CD4-positive, alpha-beta T cell treated with Interleukin-17A for 1 hour (primary cell): ENCODE measurements at places on chromosomes 11 and 22.

DNA sequence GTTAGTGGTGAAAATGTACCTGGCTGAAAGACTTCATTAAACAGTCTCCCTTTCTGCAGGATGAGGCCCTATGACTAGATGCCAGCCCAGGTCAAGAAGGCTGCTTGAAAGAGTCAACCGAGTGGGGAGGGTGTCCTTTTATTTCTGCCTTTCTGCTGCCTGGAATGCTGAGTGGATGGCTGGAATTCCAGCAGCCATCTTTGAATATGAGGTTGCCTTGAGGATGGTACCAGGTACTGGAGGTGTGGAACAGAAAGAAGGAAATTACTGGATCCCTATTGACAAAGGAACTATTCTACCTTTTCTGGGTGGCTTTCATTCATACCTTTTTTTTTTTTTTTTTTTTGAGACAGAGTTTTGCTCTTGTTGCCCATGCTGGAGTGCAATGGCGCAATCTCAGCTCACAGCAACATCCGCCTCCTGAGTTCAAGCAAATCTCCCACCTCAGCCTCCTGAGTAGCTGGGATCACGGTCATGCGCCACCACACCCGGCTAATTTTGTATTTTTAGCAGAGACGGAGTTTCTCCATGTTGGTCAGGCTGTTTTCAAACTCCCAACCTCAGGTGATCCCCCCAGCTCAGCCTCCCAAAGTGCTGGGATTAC is 107.3 kb downstream of the RPS6KA4 start:
- no peak for DNase-seq

- DNase-seq = peak; percentile 60
Observed at GRCh38 chr11:6703247-6704063, 20.3 kb upstream of the MRPL17 start.

DNA sequence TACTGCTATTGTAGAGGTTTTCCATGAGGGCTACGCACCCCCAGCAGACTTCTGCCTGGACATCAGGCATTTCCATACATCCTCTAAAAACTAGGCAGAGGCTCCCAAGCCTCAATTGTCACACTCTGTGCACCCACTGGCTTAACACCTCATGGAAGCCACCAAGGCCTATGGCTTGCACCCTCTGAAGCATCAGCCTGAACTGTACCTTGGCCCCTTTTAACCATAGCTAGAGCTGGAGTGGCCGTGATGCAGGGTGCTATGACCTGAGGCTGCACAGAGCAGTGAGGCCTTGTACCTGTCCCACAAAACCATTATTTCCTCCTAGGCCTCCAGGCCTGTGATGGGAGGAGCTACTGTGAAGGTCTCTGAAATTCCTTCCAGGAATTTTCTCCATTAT is 33.9 kb downstream of the AAMDC start:
- no peak for DNase-seq

GRCh38 chr11:2316169-2316962 is 14.6 kb downstream of the TSPAN32 start:
- DNase-seq = no peak

DNA sequence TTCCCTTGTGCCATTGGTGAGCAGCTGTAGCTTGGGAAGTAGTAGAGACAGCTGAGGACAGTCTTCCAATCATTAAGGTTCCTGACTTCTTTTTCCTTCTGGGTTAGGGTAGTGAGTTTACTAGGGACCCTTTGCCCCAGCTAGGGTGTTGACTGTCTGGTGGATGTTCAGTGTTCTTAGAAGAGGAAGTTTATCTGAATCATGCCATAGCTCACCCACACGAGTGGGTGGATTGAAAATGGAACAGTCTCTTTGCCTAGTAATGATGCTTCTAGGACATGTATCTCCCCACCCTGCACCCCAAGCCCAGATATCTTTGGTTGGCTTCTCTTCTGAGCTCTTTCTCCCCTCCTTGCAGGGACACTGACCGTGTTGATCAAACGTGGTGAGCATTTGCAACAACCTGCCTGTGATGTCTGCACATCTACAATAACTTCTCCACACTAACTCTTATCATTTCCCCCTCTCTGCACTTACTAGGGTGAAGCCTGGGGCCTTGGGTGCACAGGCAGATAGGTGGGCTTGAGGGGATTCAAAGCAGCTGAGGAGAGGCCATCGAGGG is 57.1 kb upstream of the HORMAD2 start:
- DNase-seq = no peak

DNA sequence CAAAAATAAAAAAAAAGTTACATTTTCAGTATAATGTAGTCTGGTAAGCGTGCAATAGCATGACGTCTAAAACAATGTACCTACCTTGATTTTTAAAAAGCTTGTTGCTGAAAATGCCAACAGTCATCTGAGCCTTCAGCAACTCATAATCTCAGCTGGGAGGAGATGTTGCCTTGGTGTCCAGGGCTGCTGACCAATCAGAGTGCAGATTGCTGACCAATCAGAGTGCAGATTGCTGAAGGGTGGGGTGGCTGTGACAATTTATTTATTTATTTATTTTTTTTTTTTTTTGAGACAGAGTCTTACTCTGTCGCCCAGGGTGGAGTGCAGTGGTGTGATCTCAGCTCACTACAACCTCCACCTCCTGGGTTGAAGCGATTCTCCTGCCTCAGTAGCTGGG is 17.8 kb downstream of the ZBED4 start:
- no peak for DNase-seq

DNA sequence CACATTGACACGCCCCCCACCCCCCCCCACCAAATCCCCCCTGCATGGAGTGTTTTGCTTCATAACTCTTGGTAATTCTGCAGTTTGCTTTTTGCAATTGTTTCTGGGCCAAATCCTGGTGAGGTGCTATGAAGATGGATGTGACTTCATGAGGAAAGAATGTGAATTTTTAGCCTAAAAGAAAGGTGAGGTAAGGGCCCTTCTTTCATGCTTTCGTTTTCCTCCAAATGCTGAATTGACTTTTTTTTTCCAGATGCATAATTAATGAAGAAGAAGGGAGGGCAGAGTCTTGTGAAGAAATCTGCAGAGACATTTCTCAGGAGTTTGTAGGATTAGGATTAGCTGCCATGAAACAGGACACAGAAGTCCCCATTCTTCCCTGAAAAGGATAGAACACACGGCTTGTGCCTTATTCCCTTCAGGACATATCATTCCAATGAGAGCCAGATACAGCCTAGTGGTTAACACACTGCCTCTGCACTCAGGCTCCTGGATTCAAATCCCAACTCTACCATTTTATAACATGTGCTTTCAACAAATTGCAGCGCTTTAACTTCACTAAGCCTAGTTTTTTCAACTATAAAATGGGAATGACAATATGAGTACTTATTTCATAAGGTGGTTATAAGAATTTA is 19.6 kb upstream of the TBCEL start:
- DNase-seq = no peak

- DNase-seq = peak; percentile 81
Observed at GRCh38 chr22:38981992-38982927, at the start of gene APOBEC3B. Gene APOBEC3B, plus strand, starts transcription at chr22:38982347. Its CDS starts 107 bp downstream, at chr22:38982454.

DNA sequence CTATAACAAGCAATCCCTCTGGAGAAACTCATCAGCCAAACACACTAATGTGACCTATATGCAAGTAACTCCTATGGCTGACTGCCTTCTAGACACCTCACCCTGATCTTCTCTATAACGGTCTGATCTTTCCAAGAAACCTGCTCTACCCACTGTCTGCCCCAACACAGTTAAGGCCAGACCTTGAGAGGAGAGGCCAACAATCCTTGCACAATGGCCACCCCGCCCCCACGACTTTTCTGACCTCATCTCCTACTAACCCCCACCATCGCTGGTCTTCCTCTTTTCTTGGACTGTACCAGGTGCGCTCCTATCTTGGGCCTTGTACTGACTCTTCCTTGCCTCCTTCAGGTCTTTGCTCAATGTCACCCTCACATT is 12.5 kb downstream of the HIRA start:
- peak; percentile 13 for DNase-seq

GRCh38 chr11:7418061-7418460 is 67.2 kb upstream of the OLFML1 start:
- no peak for DNase-seq

DNA sequence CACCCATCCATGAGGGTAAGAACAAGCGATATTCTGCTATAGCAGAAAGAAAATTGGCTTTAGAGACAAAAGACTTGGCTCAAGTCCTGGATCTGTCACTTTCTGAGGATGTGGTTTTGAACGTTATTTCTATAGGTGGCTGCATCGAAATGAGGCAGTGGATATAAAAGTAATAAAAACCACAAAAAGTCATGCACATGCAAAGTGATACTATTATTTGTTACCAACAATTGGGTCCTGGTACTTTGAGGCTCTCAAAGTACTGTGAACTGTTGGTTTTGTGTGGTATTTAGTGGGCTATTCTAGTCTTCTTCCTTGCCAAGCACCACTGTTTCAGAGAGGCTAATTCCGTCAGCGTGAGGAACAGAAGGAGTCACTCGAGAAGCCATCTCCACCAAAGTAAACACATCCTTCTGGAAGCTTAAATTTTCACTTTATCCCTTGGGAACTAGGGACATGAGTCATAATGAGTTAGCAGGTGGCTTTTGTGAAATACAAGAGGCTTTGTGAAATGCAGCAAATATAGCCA is 13.1 kb downstream of the UBASH3B start:
- DNase-seq = peak; percentile 47

DNA sequence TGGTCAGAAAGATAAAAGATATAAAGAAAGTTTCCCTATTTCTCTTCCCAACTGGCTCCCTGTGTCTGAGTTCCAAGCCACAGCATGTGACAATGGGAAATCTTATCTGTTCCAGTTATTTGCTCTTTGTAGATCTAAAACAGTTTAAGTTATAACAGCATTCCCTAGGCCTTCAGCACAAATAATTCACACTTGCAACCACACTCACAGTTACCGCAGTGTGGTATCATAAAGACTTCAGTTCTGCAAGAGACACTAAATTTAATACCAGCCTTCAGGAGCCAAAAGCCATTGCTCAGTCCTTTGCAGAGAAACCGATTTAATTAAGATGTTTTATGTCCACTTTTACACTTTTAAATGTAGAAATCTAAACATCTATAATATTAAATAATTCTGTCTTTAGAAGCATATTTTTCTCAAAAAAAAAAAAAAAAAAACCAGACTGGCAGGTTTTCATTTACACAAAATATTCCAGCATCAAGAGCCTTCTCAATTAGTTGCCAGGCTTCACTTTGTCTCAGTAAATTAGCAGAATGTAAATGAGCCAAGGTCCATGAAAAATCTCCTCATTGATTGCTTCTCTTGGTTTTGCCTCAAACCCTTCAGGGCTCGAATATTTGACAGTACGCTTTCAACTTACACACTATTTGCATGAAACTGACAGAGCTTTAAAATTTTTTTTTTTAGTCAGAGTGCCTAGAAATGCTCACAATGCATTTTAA is 300.0 kb upstream of the DDI1 start:
- no peak for DNase-seq
